ENCODE measurements at places on chromosomes 2 and 18. TPM values are rescaled to one million over a fixed set of nuclear protein-coding genes. Genes with fewer than 3 reads are reported as not detected.

Gene TLX2
- total RNA-seq = not detected

Gene ANKRD62
- total RNA-seq = not detected

Gene CCDC138
- 4.1 TPM for total RNA-seq

Gene AQP4
- total RNA-seq = not detected

Gene DCDC2C
- total RNA-seq = not detected

Gene ZNF521
- total RNA-seq = 29.7 TPM

DNA sequence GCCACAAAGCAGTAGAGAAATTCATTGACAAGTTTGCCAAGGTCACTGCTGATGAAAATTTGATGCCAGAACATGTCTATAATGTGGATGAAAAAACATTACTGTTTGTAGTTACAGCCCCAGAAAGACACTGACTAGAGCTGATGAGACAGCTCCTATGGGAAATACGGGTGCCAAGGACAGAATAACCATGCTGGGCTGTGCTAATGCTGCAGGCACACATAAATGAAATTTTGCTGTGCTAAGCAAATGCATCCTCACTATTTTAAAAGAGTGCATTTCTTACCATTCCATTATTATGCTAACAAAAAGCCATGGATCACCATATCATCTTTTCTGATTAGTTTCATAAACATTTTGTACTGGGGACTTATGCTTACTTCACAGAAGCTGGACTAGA is 208.2 kb downstream of the FHOD3 start:
- no peak overlapping the region for H3K4me3 ChIP-seq
- H3K27me3 ChIP-seq = no peaks in the 10 kb centered on the region
- DNase-seq = no peak

DNA sequence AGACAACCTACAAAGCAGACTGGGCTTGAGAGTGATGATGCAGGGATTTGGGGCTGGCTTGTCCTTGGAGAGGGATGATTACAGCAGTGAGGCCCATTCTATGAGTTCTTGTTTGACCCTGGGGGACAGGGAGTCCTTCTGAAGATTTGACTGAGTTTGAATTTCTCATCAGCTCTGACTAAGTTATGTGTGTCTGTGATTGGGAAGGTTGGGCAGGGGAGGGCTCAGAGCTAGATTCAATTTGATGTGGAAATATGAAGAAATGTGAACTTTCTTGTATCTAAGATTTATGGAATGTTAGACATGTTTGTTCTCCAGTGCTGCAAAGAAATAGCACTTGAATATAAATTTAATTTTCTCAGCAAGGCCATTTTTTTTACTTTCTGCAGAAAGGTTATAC is 19.9 kb upstream of the IL1R2 start:
- DNase-seq = no peak
- peaks cover 36% of the 10 kb centered on the region for H3K4me1 ChIP-seq
- peak overlapping the region; percentile 34 for H3K27ac ChIP-seq
- H3K27me3 ChIP-seq = no peaks in the 10 kb centered on the region
- no peak overlapping the region for H3K4me3 ChIP-seq

- no peak overlapping the region for H3K4me3 ChIP-seq
- H3K27me3 ChIP-seq = peaks cover 10% of the 10 kb centered on the region
- no peaks in the 10 kb centered on the region for H3K36me3 ChIP-seq
- DNase-seq = no peak
- no peaks in the 10 kb centered on the region for H3K4me1 ChIP-seq
- no peak overlapping the region for H3K27ac ChIP-seq
Observed at GRCh38 chr2:26483957-26484565, 6.1 kb upstream of the OTOF start.

DNA sequence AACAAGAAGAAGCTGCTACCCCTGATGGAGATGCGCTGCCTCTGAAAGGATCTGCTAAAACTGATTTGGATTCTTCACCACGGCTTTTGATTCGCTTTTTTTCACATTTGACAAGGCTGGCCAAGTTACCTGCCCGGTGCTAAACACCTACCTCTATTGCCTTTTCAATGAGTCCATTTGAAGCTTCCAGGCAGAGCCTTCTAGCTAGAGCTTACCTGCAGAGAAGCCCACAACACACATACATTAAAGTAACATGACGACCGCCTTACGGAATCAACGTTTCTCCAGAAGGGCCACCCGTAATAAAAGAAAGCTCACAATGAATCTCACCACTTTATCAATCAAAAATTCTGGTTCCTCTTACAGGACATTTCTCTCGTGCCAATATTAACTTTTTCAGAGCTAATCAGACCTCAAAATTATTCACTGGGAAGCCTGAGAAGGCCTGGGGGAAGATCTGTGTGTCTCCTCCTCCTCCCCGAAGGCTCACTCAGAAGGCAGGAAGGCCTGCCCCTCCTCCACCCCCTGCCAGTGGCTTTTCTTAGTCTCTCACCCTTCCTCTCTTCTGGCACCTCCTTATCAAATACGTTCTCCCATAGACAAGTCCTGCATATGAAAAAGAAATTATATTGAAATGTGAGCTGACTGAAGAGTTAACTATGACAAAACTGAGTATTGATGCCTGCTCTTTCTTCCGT is 171.0 kb downstream of the DNER start:
- no peak overlapping the region for H3K4me3 ChIP-seq
- no peaks in the 10 kb centered on the region for H3K27me3 ChIP-seq
- no peaks in the 10 kb centered on the region for H3K36me3 ChIP-seq
- H3K27ac ChIP-seq = no peak overlapping the region
- no peaks in the 10 kb centered on the region for H3K4me1 ChIP-seq

GRCh38 chr2:226736382-226736781 is 63.2 kb downstream of the IRS1 start:
- H3K36me3 ChIP-seq = no peaks in the 10 kb centered on the region
- H3K27me3 ChIP-seq = no peaks in the 10 kb centered on the region
- no peak for DNase-seq
- peaks cover 4% of the 10 kb centered on the region for H3K4me1 ChIP-seq
- no peak overlapping the region for H3K27ac ChIP-seq

- DNase-seq = no peak
- H3K27ac ChIP-seq = peak overlapping the region; percentile 18
- no peak overlapping the region for H3K4me3 ChIP-seq
- no peaks in the 10 kb centered on the region for H3K27me3 ChIP-seq
- no peaks in the 10 kb centered on the region for H3K36me3 ChIP-seq
- H3K4me1 ChIP-seq = peaks cover 55% of the 10 kb centered on the region
Observed at GRCh38 chr2:217370391-217370790, 510.5 kb upstream of the TNP1 start.

- no peak overlapping the region for H3K27ac ChIP-seq
- H3K4me1 ChIP-seq = no peaks in the 10 kb centered on the region
- no peak for DNase-seq
Observed at GRCh38 chr2:180599804-180600203, 380.6 kb upstream of the UBE2E3 start.

GRCh38 chr18:62981566-62981965 is 266.2 kb downstream of the PHLPP1 start:
- H3K27ac ChIP-seq = no peak overlapping the region
- H3K4me3 ChIP-seq = no peak overlapping the region
- H3K36me3 ChIP-seq = peaks cover 4% of the 10 kb centered on the region

DNA sequence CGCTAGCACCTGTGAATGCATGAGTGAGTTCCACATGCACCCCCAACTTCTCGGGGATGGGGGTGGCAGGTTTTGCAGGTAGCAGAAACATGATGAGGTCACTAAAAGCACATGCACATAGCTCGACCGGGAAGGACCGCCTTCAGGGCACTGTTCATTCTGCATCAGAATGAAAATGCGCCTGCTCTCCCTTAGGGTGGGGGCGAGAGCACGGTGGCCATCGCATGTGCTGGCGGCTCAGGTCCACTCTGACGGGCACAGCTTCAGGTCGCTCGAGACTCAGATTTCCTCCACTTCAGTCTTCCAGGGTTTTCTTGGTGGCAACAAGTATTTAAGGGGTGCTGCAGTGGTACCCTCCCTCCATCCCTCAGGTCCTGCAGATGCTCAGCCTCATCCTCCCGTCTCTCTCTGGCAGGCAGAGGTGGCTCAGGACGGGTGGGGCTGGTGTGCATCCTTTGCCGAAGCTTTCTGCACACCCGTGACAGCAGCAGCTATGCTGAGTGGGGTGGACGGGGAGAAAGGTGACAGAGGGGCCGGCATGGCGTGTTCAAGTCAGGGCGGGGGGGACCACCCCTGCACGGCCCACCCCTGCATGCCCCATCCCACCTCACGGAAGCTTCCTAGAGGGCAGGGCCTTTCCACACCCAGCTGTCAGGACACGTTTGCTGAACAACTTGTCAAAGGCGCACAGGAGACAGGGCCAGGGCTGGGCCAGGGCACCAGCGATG is 14.8 kb downstream of the KCNIP3 start:
- peaks cover 11% of the 10 kb centered on the region for H3K27me3 ChIP-seq
- no peak for DNase-seq
- peaks cover 12% of the 10 kb centered on the region for H3K4me1 ChIP-seq
- no peak overlapping the region for H3K27ac ChIP-seq
- no peaks in the 10 kb centered on the region for H3K36me3 ChIP-seq

DNA sequence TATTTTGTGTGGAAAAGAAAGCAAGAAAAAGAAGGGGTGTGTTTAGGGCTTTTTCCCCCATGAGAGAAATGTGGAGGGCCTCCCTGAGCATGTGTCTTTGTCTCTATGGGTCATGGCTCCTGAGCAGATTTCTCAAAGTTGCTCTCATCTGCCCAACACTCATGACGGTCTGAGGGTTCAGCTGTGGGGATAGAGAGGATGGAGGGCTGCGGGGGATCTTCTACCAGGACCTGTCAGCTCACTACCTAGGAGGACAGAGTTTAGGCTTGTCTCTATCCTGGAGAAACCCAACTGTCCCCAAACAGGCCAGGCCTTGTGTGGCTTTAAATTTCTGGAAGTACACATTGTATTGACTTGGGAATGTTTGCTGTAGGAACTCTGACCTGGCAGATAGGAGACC is 342.2 kb downstream of the MYCN start:
- no peak for DNase-seq
- no peak overlapping the region for H3K27ac ChIP-seq
- no peak overlapping the region for H3K4me3 ChIP-seq
- peaks cover 16% of the 10 kb centered on the region for H3K27me3 ChIP-seq
- H3K4me1 ChIP-seq = no peaks in the 10 kb centered on the region

DNA sequence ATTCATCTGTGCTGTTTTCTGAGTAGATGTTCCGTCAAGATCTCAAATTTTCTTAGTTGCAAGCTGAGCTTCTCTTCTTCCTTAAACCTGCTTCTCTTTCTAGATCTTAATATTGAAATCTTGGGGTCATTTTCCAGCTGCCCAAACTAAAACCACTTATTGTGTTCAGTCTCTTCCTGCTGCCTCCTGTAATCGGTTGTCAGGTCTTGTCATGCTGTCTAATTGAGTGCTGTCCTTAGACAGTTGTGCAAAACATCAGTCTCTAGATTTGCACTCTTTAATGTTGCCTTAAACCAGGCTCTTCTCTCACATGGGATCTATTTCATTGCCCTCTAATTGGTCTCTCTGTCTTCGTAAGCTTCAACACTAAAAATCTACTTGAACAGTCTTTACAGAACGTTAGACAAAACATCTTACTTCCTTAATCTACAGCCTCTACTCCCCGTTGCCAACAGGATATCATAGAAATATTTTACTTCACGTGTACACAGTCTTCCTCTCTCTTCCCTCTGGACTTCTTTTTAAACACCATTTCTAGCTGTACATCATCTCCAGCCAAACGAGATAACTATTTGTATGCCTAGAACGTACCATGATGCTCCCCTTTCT is 34.9 kb downstream of the GPD2 start:
- H3K4me1 ChIP-seq = peaks cover 40% of the 10 kb centered on the region
- no peak for DNase-seq
- H3K36me3 ChIP-seq = no peaks in the 10 kb centered on the region
- H3K4me3 ChIP-seq = no peak overlapping the region

DNA sequence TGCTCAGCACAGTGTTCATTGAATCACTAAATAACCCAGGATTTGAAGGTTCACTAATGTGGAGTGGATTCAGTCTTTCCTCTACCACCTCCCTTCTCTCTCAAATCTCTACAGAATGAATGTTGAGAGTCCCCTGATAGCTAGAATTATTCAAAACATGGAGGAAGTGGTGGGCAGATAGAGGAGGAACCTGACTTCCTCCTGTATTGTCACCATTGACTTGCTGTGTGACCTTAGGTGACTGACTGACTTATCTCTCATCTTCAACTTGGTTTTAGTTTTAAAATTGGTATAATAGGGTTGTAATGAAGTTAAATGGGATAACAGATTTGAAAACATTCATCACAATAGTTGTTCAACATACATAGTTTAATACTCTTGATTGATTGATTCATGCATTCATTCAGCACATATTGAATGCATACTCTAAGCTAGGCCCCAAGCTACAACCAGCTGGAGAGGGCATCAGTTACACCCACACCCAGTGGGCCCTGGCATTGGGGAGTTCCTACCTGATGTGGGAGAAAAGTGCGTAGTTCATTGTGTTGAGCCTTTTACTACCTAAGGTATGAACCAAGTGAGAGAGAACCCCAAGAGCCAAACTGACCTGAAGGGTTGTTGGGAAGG is 96.0 kb downstream of the WDR7 start:
- H3K4me1 ChIP-seq = no peaks in the 10 kb centered on the region
- no peak overlapping the region for H3K4me3 ChIP-seq
- H3K27me3 ChIP-seq = no peaks in the 10 kb centered on the region
- no peak overlapping the region for H3K27ac ChIP-seq
- H3K36me3 ChIP-seq = no peaks in the 10 kb centered on the region
- DNase-seq = no peak

DNA sequence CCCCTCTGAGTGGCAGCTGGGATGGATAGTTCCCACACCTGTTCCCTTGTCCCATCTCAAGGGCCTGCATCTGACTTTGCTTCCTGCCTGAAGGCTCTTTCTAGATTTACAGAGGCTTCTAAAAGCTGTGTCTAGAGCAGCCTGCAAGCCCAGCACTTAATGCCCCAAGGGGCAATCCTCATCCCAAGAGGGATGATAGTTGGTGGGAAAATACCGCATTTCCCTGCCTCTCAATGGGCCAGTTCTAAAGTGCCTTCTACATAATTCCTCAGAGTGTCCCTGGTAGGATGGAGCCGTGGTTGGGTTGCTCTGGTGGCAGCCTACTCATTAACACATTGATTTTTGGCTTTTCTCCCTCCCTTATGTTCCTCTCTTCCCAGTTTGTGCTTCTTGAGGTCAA is 29.5 kb downstream of the LAMA3 start:
- no peak overlapping the region for H3K4me3 ChIP-seq
- no peaks in the 10 kb centered on the region for H3K27me3 ChIP-seq
- H3K36me3 ChIP-seq = no peaks in the 10 kb centered on the region
- no peak for DNase-seq
- peaks cover 62% of the 10 kb centered on the region for H3K4me1 ChIP-seq

- no peak overlapping the region for H3K27ac ChIP-seq
- DNase-seq = no peak
- H3K4me1 ChIP-seq = no peaks in the 10 kb centered on the region
- H3K27me3 ChIP-seq = peaks cover 24% of the 10 kb centered on the region
- no peak overlapping the region for H3K4me3 ChIP-seq
- no peaks in the 10 kb centered on the region for H3K36me3 ChIP-seq
Observed at GRCh38 chr2:15984368-15985255, 44.3 kb downstream of the MYCN start.
